Fibroblast of the aortic adventitia (primary cell): ENCODE measurements at places on chromosomes 2 and 18. TPM values are rescaled to one million over a fixed set of nuclear protein-coding genes. Genes with fewer than 3 reads are reported as not detected.
A peak's percentile ranks its signal among the peaks of the same experiment; 100 is the strongest.

DNA sequence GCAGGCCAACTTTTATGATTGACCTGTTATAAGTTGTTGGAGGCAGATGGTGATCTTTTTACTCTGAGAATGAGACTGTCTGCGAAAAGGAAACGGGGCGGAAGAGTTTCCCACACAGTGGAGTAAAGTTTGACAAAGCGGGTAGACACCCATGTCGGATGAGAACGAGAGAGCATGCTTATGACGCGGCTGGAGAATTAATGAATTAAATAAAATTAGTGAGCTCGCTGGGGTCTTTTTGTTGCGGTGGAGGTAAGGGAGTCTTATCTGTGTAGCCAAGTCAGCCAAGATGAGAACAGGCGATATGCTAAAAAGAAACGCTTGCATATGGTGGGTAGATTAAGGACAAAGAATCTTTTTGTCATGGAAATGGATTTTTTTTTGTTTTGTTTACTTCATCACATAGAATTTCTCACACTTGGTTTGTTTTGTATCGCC lies 1.8 kb downstream of the SALL3 start:
- no peak for DNase-seq

Gene NMUR1
- total RNA-seq = not detected in 2 replicates

Gene CPO
- 0.18 TPM in 1 of 2 replicates, not detected in the other for total RNA-seq

Gene SCYGR4
- total RNA-seq = not detected in 2 replicates

Gene CRYGC
- total RNA-seq = not detected in 2 replicates

- DNase-seq = peak; percentile 90
Observed at GRCh38 chr2:62578803-62579640, 73.0 kb upstream of the TMEM17 start.

Gene HTR2B
- 17.4 and 33.0 TPM in 2 replicates for total RNA-seq

DNA sequence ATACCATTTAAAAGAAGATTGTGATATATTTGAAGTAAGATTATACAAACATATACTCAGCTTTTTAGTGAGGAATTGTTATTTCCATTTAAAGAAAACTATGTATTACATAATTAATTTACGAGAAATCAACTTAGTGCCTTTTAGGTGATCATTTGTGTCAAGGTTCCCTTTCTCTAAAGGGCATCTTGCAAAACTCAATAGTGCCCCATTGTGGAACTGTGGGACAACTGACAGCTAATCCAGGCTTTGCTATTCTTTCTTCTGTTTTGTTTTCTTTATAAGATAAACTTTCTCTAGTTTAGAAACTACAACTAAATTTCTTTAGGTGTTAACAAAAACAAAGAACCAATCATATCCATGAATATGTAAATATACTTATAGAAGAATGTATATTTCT lies 24.3 kb upstream of the VIT start:
- DNase-seq = peak; percentile 66

- peak; percentile 51 for DNase-seq
Observed at GRCh38 chr2:37427241-37427640, 82.8 kb downstream of the QPCT start.

GRCh38 chr2:99338029-99338585 lies 918 bp downstream of the EIF5B start:
- peak; percentile 15 for DNase-seq

DNA sequence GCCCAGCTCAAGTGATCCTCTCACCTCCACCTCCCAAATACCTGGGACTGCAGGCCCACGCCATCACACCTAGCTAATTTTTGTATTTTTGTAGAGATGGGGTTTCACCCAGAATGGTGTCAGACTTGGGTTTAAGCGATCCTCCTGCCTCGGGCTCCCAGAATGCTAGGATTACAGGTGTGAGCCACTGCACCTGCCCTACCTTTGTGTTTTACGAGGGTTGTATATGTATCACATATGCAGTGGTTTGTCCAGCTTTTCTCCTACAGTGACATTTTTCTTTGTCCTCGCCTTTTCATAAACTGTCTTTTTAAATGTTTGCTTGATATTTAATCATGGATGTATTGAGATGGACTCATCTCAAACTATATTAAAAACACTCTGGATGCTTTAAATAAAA lies 38.5 kb downstream of the AGAP1 start:
- DNase-seq = no peak

- DNase-seq = peak; percentile 7
Observed at GRCh38 chr2:149098701-149099100, 60.2 kb downstream of the LYPD6B start.

Gene VSNL1
- 0.90 and 3.7 TPM in 2 replicates for total RNA-seq

- DNase-seq = no peak
Observed at GRCh38 chr2:60972889-60973656, 44.4 kb upstream of the PEX13 start.
